ENCODE measurements at places on chromosomes 12 and 14.

DNA sequence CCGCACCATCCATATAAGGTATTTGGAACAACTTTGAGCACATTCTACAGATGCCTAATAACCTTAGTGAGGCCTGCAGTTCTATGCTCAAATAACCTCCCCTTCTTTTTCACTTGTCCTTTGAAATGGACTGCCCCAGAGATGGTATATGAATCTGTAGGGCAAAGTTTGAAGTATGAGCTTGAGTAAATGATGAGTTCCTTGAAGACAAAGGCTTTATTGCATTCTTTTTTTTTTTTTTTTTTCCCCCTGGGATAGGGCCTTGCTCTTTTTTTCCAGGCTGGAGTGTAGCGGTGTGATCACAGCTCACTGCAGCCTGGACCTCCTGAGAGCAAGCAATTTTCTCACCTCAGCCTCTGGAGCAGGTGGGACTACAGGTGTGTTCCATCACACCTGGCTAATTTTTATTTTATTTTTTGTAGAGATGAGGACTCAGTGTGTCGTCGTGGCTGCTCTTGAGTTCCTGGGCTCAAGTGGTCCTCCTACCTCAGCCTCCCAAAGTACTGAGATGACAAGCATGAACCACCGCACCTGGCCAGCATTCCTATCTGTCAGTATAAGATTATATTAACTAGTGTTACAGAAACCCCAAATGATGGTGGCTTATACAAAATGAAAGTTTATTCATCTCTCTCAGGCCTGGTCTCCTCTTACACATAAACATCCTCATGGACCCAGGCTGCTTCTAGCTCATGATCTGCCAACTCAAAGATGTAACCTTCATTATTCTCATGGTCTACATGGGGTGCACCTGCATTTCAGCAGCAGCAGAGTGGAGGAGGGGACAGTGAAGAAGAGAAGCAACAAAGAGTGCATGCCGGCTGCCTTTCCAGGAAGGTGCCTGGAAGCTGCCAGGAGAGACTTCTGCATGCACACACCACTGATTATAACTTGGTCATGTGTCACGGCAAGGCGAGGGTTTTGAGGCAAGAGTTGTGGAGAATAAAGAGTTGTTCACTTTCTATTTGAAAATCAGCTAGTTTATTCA, 101.4 kb downstream of the DUSP16 start:
- DNase-seq = peak; percentile 55

- DNase-seq = peak; percentile 30
Measured at GRCh38 chr14:93207468-93208308, 632 bp downstream of the UBR7 start.

GRCh38 chr14:76908834-76909233, 82.6 kb downstream of the LRRC74A start:
- peak; percentile 21 for DNase-seq

DNA sequence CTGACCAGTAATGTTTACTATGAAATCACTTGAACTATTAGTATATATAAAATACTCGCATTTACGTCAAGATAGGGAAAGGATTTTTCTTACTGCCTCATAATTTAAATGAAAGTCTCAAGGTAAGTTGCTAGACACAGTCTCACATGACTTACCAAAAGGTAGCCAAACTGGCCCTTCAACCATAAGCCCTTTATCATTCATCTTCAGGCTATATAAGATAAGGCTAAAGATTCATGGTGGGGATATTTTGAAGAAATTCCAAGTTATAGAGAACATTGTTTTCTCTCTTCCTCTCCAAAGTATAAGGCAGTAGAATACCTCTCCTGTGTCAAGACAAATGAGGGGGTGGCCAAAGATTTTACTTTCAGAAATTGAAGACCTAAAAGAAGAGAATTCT, 23.4 kb downstream of the KIF21A start:
- no peak for DNase-seq

DNA sequence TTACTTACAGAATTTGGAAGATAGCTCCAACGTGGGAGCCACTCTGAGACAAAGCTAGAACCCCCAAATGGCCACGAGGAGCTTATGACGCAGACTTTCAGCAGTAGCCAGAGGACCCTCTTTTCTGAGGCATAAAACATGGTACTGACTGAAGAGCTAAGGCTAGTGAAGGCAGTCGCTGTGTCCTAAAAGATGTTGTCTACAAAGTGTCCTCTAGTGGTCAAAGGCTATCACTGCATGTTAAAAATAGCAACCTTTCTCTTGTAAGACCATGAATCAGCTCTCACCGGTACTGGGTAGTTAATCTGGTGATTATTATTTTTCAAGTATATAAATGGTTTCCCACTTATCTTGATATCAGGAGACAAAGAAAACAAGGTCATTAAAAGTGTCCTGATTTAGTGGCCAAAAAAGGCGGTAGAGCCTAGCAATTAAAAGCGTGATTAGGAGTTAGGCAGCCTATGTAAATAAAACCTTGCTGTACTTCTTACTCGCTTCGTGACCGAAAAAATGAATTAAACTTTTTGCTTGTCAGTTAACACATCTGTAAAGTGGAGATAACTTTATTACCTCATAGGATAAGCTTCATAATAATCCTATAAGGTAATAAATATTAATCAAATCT, 47.0 kb upstream of the LGR5 start:
- DNase-seq = no peak

- no peak for DNase-seq
Measured at GRCh38 chr14:24425704-24426103, 3.8 kb downstream of the CBLN3 start.

DNA sequence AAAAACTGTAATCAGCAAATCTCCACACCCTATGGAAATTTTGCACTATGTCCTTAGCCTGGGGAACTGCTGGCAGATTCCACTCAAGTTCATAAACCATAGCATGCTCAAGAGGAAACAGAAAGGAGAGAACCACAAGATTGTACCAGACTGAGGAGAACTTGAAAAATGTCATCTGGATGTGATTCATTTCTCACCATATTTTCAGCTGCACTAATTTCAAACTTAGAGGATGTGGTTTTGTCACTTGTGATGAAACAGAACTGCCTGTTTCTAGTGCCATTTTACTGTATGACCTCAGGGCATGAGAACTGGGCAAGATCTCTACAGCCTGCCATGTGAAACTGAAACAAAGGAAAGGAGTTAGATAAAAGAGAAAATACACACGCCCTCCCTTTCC, 1493.1 kb upstream of the FLRT2 start:
- DNase-seq = no peak

DNA sequence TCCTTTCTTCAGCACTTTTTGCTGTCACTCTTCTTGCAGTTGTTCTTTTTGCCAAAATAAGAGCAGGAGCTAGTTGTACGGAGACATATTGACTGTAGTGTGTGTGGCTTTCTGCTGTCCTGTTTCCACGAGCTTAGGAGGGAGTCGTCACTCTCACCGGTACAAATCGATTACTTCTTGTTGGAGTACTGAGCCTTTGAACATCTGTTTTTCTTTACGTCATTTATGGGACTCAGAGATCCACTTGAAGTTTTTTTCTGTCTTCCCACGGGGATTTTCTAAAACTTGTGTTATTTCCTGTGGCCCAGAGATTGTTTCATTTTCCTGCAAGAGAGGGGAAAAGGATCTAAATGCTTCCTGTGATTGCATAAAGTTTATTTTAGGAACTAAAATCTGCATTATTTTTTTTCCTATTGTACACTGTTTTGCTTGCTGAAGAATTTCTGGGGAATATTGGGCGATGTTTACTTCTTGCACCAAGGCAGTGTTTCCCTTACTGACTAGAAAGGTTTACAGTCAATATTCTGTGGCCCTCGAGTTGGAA, 199.8 kb upstream of the ARHGAP5 start:
- no peak for DNase-seq
